ENCODE measurements at places on chromosomes 2 and 18.

DNA sequence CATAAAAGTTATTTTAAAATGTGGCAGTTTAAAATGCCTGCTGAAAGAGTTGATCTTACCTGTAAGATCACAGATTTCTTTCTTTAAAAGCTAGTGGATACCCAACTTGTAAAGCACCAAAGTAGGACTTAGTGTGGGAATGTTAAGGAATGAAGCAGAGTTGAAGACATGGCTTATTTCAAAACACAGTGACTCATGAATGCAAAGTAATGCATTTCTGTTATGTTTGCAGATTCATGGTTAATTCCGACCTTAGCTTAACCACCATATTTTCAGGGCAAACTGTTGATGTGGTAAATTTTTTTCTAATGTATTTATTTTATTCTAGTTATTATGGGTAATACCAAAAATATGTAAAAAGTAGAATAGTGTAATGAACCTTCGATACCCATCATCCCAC lies 206.8 kb upstream of the FOSL2 start:
- no peak for DNase-seq

DNA sequence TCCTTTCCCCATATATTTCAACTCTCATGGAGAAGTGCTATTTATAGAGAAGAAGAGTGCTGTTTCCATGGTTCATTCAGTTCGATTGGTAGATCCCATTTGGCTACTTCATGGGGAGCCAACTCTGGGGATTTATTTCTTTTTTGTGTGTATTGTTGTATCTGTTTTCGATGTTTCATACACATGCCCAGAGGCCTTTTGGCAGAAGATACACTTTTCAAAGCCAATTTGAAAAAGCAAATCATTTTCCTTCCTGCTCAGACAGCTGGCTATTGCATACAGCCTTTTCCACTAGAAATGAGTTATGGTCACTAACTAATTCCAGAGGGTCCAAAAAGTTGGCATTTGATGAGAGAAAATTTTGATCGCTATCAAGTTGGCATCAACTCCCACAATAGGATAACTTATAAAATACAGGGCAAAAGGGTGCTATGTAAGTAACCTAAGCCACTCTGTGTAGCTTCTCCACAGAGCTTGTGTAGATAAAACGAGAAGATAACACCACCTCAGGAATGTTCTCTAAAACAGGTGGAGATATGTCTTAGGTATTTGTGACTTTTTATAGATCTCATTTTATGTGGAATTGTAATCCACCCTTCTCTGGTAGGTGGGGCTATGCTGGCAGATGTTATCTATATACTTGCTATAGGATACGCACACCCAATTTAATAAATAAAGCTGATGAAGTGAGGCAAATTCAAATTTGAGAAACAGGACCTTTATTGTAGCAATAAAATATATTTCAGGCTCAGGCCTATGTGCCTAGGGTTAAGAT lies 798.5 kb downstream of the SATB2 start:
- no peak for DNase-seq

GRCh38 chr18:70333757-70334156 lies 44.9 kb downstream of the SOCS6 start:
- no peak for DNase-seq

DNA sequence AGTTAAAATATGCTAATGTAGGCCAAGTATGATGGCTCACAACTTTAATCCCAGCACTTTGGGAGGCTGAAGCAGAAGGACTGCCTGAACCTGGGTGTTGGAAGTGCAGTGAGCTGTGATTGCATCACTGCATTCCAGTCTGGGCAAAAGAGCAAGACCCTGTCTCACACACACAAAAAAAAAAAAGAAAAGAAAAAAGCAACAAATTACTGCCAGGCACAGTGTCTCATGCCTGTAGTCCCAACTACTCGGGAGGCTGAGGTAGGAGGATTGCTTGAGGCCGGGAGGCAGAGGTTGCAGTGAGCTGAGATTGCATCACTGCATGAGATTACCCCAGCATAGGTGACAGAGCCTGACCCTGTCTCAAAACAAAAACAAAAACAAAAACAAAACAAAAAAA lies 110.6 kb downstream of the PRELID3A start:
- DNase-seq = no peak

- DNase-seq = no peak
These were observed 36.6 kb downstream of the RPL31 start for GRCh38 chr2:101038455-101039255.

- DNase-seq = no peak
These were observed 47.8 kb upstream of the MGAT5 start for GRCh38 chr2:134206031-134206430.

DNA sequence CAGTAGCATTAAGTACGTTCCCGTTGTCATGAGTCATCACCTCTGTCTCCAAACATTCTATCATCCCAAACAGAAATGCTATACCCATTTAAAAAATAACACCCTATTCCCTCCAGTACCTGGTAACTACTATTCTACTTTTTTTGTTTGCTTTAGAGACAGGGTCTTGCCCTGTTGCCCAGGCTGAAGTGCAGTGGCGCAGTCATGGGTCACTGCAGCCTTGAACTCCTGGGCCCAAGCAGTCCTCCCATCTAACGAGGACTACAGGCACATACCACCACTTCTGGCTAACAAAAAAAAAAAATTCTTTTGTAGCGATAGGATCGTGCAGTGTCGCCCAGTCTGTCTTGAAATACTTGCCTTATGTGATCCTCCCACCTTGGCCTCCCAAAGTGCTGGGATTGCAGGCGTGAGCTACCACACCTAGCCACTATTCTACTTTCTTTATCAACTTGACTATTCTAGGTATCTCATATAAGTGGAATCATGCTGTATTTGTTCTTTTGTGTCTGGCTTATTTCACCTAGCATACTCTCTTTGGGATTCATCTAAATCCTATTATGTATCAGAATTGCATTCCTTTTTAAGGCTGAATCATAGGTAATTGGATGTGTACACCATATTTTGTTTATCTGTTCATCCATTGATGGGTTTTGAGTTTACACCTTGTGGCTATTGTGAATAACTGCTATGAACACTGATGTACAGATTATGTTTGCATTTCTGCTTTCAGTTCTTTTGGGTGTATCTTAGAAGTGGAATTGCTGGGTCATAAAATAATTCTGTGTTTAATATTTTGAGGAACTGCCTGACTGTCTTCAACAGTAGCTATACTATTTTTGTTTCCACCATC lies 14.4 kb downstream of the ZCCHC2 start:
- DNase-seq = no peak

- no peak for DNase-seq
These were observed 10.0 kb upstream of the CRYBA2 start for GRCh38 chr2:219003267-219003634.

- DNase-seq = no peak
These were observed 11.1 kb upstream of the MAPRE3 start for GRCh38 chr2:26959331-26959730.

GRCh38 chr18:22314001-22314400 lies 103.7 kb downstream of the CTAGE1 start:
- no peak for DNase-seq

- no peak for DNase-seq
These were observed 89.1 kb upstream of the ID2 start for GRCh38 chr2:8592736-8593135.

DNA sequence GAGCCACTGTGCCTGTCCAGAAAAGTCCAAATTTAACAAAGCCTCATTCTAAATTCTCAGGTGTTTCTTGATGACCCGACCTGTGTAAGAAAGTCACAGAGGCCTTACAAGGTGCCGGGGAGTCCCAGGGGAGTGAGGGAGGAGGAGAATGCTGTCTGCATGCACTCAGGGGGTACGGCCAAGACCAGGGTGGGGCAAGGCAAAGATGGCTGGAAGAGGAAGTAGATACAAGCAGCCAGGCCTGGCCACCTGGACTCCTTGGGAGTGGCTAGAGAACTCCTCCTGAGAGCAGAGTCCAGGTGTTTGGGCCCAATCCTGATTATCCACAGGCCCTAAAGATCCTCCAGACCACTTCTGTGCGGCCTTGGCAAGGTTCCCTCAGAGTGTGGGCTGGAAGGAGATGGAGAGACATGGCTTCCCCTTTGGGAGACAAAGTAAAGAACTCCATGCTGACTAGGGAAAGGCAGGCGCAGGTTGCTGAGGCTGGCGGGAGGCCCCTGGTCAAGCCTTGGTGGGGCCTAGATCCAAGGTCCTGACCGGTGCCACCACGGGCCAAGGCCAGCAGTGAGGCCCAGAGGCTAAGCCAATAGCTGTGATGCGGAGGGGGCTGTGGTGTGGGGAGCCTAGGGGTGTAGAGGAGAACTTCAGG lies 74.7 kb downstream of the COPS8 start:
- no peak for DNase-seq

GRCh38 chr2:28982381-28982950 lies 1.4 kb downstream of the TOGARAM2 start:
- DNase-seq = no peak

DNA sequence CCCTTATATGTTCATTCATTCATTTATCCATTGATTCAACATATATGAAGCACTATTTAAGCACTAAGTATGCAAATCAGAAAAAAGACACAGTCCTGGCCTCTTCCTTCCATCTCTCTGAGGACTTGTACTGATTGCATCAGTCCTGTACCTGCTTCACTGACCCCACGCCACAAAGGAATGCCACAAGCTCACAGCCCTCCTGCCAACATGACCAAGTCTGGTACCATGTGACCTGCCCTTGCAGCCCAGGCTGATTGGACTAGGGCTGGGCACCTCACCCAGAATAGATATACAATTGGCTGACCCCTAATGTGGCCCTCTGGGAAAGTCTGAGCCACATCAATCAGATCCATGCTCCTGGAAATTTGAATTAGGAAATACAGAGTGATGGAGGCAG lies 196.6 kb downstream of the AGPS start:
- no peak for DNase-seq

DNA sequence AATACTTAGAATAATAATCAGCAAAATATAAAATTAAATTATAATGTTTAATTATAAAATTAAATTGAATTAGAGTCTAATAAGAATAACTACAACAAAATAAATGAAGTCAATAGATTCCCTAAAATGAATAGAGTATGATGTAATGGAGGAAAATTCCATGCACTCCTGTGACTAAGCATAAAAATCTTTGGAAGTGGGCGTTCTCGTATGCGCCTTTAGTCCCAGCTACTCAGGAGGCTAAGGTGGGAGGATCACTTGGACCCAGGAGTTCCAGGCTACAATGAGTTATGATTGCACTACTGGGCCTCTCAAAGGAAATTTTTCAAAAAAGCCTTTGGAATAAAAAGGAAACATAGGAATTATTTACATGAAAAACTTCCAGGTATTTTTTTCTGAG lies 955.4 kb upstream of the POU3F3 start:
- no peak for DNase-seq

DNA sequence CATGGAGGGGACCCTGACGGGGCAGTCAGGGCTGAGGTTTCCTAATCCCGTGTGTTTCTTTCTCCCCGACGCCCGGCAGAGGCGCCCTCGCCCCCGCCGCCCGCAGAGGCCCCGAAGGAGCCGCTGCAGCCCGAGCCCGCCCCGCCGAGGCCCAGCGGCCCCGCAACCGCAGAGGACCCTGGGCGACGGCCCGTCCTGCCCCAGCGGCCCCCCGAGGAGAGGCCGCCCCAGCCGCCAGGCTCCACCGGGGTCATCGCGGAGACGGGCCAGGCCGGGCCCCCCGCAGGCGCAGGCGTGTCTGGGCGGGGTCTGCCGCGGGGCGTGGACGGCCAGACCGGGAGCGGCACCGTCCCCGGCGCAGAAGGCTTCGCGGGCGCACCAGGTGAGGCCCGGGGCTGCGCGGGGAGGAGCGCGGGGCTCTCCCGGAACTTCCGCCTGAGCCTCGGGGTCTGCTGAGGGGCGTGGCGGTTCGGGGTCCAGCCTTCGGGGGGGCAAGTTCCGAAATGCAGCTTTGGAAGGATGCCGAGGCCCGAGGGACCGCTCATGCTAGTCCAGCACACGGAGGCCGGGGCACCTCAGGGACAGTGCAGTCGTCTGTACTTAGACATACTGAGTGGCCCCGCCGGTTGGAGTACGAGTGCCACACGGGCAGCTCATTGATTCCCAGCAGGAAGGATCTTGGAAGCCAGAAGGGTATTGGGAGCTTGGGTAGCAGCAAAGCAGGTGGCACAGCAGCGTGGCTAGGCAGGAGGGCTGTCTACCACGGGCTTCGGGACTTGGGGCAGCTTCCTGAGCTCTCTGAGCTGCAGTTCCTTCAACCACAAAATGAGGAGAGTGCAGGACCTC lies 60.1 kb downstream of the EMILIN2 start:
- no peak for DNase-seq

- DNase-seq = no peak
These were observed 244.3 kb downstream of the GLI2 start for GRCh38 chr2:120979921-120980320.

DNA sequence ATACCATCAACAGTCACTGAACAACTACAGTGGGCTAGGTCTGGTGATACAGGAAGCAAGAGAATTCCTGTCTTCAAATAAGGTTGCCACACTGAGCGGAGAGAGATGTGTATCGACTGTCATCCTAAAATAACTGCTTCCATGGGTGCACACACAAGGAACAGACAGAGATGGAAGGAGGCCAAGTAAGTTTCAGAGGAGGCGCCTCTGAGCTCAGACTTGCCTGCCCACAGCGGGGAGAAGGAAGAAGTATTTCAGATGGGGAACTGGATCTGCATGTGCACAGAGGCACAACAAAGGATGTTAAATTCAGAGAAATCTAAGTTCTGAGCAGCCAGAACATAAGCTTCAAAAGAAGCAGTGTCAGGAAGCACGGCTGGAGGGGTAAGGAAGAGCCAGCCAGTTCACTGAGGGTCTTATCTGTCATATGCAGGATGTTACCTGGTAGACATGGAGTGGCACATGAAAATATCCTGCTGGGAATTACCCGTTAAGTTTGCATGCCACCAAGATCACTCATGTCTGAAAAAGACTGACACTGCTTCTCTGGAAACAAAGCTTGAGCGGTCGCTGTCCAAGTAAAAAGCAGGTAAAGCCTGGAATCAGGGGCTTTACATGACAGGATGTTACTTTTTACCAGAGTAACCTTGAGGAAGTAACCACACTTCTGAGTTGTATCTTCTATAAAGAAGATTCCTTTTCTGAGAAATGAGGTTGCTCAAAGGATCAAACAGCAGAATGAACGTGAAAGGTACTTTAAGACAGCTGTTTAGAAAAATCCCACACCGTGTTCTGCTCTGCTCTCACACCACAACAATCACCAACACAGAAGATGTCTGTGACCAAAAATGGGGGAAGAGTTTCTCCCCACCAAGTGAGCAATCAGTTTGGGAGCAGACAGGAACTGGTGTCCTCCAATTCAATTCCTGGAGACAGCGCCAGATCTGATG lies 260.2 kb downstream of the NBAS start:
- no peak for DNase-seq

DNA sequence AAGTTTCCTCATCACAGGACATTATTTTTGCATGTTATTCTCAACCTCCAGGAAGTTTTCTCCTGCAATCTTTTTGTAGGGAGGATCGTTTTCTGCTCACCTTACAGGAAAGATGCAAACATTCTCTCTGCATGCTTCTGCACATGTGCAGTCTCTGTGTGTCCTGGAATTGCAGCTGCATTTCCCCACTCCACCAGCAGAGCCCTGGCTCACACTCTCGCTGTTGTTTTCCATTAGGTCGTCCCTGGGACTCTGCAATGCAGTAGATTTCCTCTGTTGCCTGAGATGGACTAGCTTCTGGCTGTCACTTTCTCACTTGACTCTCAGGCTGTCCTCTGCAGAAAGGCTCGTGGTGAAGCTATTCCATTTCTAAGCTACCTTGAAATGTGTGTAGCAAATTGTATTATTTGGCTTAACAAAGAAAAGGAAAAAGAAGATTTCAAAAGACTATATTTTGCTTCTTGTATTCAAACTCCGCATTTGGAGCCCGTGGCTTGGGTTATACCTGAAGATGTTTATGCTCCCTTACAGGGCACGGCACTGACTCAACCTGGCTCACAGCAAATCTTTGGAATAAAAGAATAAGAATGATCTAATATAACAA lies 346.7 kb downstream of the RAD51AP2 start:
- DNase-seq = no peak

GRCh38 chr18:54766634-54767033 lies 61.6 kb upstream of the RAB27B start:
- DNase-seq = no peak
